Mucosa of gallbladder (tissue), 1 donor: ENCODE measurements at places on chromosomes 2 and 18.

DNA sequence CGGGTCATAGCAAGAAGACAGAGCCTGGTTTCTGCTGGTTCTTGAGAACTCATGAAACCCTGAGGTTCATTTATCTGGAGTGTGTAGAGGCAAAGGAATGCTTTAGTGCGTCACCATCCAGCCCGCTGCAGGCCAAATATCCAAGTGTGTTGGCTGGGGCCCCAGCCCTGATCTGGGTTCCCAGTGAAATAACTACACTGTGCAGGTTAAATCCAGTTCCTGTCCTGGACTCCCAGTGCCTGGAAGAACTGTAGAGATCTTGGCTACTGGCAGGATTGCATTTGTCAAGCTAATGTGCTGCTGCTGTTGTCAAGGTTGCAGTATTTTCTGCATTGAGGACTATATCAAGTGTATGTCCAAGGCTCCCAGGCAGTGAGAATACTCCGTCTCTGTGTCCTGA is 89.9 kb downstream of the MAPK4 start:
- DNase-seq = peak; percentile 73

DNA sequence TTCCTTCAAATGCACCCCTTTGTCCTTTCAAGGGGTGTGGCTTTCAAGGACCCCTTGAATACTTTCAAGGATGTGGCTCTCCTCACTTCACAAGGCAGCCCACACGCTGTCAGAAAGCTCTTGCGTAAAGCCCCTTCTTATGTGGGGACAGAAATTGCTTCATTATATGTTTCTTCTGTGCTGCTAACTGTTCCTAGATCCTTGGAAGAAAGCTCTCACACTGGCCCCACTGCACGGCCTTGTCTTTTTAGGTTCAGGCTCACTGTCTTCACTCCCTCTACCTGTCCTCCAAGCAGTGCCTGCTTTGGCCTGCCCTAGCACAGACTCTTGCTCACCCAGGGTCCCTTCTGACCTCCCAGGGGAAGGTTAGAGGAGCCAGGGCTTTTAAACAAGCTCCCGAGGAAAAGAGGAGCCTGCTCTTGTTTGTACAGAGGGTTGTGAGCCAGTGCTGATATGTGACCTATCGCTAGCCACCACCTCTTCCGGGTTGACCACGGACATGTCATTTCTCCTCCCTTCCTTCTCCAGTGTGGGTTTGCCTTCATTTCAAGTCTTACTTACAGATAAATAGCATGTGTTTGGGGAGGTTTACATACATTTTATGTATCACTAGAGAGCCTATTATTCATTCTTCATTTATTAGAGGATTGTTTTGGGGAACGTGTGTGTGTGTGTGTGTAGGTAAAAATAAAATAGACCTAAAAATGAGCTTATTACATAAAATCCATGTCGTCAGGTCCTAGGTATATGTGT is 94.7 kb downstream of the RTN4 start:
- DNase-seq = no peak

- DNase-seq = no peak
These were observed 45.9 kb upstream of the ATP5MC3 start for GRCh38 chr2:175227393-175227792.

- DNase-seq = no peak
These were observed 11.1 kb downstream of the AMMECR1L start for GRCh38 chr2:127874378-127875269.

GRCh38 chr18:45980229-45980628 is 13.1 kb upstream of the EPG5 start:
- no peak for DNase-seq

- no peak for DNase-seq
These were observed 611.2 kb upstream of the PIK3C3 start for GRCh38 chr18:41343808-41344207.

DNA sequence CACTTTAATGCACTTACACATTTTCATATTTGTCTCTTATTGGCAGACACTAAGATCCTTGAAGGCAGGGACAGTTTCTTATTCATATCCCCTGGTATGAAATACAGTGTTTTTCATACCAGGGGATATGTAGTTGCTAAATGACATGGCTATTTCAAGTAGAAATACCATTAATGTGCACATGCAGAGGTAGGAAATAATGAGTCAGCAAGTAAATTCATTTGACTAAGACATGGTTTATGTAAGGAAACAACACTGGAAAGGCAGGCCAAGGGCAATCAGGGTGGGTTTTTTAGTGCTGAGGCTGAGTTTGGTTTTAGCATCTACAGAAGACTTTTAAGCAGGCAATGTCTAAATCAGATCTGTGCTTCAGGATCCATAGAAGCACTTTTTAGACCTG is 155.9 kb downstream of the WDPCP start:
- DNase-seq = no peak

GRCh38 chr2:128784626-128785306 is 466.1 kb upstream of the HS6ST1 start:
- peak; percentile 5 for DNase-seq
